ENCODE measurements at places on chromosomes 7 and 10.
A peak's percentile ranks its signal among the peaks of the same experiment; 100 is the strongest.

- DNase-seq, result no peak
Measured at GRCh38 chr7:110595694-110596093, 495.2 kb upstream of the LRRN3 start.

DNA sequence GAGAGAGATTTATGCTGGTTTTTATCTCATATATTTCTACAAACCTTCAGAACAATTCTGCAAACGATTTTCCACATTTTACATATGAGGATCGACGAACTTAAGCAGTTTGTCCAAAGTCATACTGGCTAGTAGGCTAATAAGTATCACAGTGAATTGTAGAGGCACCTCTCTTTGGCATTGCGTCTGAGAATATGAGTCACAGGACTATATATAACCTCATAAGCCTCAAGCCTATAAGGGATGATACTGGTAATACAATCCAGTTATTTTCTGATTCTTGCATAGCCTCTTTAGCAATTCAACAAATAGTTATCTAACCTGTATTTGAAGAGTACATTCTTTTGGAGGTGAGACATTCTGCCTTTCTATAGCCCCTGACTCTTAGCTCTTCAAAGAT is 129.8 kb downstream of the GPR158 start:
- no peak for DNase-seq

DNA sequence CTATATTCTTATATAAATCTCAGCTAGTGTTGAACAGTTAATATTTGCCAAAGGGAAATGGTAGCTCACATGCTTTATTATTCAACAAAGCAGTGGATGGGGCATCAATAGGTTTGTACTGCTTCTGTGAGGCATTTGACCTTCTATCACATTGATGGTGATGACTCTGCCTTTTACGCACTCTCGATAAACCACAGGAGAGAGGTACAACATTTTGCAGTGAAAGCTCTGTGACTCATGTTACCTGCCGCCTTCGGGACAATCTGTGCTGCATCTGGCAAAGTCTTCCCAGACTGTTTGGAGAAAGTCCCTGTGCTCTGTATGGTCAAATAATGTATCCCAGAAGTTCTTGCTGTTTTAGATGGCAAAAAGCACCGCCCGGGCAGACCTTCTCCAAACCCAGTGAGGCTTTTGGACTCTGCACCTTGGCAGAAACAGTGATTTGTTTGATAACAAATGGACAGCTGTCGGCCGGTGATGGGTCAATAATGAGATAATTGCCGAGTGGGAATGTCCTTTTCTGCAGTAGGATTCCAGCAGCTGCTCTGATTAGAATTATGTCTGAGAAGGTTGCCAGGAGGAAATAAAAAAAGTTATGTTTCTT is 61.0 kb downstream of the PLPP4 start:
- DNase-seq, result no peak

DNA sequence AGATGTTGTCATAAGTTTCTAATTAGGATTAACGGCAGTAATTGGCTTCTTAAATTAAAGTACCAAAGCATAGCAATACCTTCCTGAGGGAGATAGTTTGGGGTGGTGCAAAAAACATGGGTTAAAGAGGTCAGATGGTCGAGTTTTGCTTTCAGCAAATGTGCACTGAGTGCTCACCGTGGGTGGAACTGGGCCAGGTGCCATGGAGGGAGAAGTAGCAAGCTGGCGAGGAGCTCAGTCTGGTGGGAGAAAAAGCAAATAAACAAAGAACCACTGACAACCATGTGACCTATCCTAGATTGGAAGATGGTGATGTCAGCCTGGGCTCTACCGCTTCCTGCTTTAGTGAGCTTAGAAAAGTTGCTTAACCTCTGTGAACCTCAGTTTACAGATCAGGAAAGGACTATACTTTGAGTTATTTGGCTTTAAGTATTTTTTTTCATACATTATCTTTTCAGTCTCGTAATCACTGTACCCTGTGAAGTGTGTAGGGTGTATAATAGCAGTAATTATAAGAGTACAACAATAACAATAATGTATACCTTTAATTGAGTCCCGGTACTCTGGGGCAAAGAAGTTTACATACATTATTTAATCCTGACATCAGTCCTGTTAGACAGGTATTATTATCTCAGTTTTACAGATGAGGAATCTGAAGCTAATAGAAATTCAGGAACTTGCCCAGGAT is 69.0 kb upstream of the PDCD4 start:
- DNase-seq, result peak; percentile 70

DNA sequence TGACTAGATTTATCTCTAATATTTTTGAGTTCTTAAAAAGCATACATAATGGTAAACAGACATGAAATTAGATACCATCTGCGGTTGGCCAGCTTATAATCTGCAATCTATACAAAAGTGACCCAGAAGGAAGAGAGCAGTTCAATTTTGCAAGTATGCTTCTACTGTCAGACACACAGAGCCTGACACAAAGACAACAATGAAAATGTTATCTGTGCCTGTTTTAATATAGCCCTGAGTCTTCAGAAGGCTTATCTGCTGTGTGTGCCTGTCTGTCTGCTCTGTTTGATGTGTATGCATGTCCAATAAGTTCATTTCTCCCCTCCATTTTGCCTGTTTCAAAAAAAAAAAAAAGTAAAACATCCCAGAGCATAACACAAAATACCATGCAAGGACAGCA is 73.3 kb upstream of the FHIP2A start:
- DNase-seq, result no peak

All from ELR (cell line).